ENCODE measurements at places on chromosomes 7 and 10.

GRCh38 chr10:59456199-59456598 is 93.8 kb upstream of the FAM13C start:
- DNase-seq: no peak

DNA sequence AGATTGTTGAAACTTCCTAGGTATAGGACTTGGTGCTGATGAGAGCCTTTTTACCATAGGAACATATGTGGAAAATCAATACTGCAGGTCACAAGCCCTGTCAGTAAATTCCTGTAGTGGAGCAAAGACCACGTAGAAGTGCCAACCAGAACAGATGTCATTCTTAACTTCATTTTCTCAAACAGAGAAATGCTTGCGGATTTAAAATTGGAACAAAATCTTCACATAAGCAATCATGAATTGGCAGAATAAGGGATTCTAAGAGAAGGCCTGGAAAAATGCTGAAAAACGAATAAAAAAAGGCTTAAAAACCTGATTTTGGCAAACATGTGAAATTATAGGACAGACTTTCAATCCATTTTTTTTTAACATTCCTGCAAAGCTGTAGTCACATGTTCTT is 80.8 kb upstream of the SMIM30 start:
- no peak for DNase-seq

DNA sequence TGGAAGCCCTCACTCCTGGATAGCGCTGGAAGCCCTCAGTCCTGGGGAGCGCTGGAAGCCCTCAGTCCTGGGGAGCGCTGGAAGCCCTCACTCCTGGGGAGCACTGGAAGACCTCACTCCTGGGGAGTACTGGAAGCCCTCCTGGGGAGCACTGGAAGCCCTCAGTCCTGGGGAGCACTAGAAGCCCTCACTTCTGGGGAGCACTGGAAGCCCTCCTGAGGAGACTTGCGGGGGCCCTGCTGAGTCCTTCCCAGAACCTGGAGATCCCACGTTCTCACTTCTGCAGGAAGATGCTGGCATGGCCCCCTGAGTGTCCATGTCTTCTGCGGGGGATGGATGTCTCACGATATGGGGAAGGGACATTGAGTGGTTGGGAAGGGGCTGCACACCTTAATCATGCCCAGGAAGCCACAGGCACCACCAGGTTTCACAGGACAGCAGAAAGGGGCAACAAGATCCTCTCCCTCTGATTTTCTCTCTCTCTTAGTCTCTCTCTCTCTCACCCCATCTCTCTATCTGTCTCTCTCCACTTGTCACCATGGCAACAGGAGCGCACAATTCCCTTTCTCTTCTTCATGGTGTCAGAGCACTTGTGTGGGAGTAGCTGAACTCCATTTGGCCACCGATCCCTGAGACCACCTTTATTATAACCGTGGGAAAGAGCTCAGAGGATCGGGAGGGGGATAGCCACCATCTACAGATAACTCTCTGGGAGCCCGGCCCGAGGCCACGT is 267.0 kb downstream of the TCERG1L start:
- DNase-seq: peak; percentile 65

GRCh38 chr10:111316722-111317212 is 239.9 kb downstream of the ADRA2A start:
- DNase-seq: no peak

GRCh38 chr10:26508016-26508415 is 69.9 kb downstream of the APBB1IP start:
- DNase-seq: no peak

DNA sequence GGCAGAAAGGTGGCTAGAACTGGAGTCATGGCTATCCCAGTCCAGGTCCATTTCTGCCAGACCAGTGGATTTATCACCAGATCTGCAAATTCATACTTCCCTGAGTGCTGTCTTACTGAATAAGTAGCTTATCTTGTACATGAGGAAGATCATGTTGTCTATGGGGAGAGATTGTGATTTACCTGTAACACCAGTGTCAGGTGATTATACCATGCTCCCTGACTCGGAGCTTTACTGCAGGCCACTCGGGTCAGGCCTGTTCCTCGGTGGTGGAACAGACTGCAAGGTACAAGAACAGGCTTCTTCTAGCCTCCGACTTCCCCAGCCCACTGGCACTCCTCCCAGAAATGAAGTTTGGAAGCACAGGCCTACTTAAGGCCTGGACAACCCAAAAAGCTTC is 42.6 kb upstream of the DLG5 start:
- DNase-seq: no peak

DNA sequence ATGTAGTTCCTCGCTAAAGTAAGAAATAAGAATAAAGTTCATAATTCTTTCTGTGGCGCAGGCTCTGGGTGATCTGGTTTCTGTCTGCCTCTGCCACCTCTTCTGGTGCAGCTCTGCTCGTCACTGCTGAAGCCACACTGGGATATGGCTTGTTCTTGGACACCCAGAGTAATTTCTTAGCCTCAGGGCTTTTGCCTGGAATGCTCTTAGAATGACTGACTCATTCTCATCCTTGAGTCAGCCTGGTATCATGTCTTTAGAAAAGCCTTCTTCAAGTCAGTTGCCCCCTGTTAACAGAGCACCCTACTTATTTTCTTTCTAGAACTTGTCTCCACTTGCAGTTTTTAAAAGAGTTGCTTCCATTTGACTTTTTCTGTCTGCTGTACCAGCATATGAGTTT is 2.0 kb downstream of the ZSCAN25 start:
- DNase-seq: no peak

GRCh38 chr7:757741-758163 is 30.7 kb upstream of the PRKAR1B start:
- DNase-seq: no peak

DNA sequence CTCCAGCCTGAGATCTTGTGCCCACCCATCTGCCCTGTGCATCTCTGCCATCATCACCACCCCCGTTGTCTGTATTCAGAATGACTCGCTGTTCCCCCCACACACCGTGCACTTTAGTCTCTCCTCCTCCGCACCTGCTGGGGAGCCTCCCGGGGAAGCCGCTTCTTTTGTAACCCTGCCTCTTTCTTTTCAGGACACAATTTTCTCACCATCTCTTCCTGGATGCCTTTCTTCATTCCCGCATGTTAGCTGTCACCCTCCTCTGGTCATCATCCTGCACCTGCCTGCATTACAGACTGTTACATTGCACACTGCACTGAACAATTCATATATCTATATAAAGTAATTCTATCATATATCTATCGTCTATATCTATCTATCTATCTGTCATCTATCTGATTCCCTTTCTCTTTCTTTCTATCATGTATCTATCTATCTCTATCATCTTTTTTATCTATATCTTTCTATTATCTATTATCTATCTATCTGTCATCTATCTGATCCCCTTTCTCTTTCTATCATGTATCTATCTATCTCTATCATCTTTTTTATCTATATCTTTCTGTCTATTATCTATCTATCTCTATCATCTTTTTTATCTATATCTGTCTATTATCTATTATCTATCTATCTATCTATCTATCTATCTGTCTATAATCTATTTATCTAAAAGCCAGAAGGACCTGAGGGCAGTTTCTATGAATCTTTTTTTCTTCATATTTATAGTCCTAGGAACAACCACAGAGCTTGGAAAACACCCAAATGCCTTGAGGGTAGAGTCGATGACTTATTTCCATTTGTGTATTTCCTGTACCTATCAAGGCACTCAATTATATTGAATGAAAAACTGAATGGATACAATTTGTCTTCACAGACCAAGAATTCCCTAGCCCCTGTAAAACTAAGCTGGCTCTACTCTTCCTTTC is 642.5 kb downstream of the ACTR3B start:
- no peak for DNase-seq

DNA sequence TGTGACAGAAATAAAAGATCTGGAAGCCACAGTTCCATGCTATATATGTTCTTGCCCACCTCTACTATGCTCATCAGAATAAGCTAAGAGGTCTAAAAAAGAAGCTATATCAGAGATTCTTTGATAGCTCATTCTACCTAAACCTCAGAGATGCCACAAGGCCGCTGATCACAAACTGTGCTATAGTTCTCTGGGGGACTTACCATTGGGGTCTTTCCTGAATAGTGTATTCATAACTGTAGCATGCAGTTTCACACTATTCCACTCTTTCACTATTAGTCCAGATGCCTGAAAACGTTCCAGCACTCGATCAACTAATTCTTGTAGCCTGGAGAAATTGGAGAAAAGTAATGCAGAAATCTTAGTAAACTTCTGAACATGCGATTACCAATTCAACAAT is 44.5 kb upstream of the SPOCK2 start:
- no peak for DNase-seq

DNA sequence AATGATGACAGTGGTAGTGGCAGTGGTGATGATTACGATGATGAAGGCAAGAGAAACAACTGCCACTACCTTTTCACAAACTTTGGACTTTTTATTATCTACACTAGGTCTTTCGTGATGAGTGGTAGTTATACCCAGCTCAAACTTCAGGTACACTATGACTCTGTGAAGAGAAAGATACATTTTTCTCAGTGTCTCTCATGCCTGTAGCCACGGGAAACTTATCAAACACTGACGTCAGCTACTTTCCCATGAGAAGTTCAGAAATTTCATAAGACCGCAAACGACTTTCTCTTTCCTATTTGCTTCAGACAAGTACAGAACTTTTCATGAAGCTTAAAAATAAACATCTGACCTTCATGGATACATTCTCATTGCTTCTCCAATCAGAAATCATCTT is 57.0 kb downstream of the CALD1 start:
- no peak for DNase-seq

DNA sequence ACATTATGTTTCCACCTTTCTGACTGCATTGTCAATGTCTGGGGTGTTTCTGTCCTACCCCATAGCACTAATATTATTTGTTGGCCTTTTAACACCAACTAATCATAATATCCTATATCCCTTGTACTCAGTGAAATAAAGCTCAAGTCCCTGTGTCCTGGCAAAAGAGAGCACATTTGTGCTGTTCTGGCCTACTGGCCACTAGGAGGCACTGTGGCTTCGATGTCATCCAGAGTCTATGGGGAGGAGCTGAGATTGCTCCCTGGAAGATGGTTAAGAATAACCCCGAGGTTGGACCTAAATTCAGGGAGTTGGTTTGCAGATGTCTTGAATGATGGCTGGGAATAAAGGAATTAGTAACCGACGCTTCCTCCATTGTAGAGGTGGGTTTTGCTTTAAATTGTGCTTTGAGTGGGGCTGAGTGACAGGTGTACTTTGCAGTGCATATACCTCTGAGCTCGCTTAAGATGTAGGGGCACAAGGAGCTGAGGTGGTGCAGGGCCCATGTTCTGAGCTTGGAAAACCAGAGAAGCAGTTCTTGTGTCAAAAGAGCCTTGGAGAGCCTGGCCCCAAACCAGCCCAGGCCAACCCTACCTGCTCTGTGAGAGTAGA is 191.2 kb upstream of the PRSS1 start:
- DNase-seq: peak; percentile 59

- DNase-seq: no peak
Observed at GRCh38 chr10:55629793-55630490, 731.1 kb downstream of the ZWINT start.

- no peak for DNase-seq
Observed at GRCh38 chr7:138460176-138460648, at the start of gene TRIM24. Gene TRIM24 (plus strand): TSS chr7:138460259. CDS start chr7:138460549, 290 bp downstream.
